ENCODE measurements at places on chromosomes 2 and 18. TPM values are rescaled to one million over a fixed set of nuclear protein-coding genes. Genes with fewer than 3 reads are reported as not detected.
A peak's percentile ranks its signal among the peaks of the same experiment; 100 is the strongest.

DNA sequence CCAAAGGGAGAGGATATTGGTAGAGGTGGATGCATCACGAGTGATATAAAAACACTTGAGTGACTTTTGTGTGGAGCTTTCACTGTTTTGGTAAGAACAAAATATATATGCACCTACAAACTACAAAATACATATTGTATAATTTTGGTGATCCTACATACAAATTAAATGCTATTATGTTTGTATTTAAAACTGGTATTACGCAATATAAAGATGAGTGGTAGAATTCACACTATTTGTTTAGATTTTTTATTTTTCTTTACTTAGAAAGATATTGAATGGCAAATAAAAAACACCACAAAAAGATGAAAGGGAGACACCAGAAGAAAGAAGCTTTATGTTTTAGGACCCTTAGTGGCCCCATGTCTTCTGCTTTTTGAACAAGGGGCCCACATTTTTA lies 770.7 kb upstream of the ID2 start:
- no peak for DNase-seq

Gene TDRD15
- total RNA-seq = not detected

GRCh38 chr2:126244937-126245336 lies 411.0 kb upstream of the GYPC start:
- DNase-seq = no peak

Gene LIPG
- total RNA-seq = 9.5 TPM

DNA sequence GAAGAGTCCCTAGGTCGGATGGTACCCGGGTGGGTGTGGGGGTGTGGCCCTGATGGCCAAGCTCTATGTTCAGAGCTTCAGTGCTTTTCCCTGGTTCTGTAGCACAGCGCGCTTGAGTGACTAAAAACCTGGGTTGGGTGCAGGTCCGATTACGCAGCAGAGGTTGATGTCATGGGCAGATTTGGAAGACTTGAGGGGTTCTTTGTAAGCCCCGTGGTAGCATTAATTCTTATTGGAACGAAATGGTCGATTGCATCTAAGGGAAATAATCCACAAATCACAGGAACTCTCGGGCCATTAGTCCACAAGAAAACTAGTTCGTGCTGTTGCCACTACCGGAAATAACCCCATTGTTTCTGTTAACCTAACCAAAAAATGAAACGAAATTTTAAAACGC lies 9.0 kb downstream of the HOXD8 start:
- no peak for DNase-seq

DNA sequence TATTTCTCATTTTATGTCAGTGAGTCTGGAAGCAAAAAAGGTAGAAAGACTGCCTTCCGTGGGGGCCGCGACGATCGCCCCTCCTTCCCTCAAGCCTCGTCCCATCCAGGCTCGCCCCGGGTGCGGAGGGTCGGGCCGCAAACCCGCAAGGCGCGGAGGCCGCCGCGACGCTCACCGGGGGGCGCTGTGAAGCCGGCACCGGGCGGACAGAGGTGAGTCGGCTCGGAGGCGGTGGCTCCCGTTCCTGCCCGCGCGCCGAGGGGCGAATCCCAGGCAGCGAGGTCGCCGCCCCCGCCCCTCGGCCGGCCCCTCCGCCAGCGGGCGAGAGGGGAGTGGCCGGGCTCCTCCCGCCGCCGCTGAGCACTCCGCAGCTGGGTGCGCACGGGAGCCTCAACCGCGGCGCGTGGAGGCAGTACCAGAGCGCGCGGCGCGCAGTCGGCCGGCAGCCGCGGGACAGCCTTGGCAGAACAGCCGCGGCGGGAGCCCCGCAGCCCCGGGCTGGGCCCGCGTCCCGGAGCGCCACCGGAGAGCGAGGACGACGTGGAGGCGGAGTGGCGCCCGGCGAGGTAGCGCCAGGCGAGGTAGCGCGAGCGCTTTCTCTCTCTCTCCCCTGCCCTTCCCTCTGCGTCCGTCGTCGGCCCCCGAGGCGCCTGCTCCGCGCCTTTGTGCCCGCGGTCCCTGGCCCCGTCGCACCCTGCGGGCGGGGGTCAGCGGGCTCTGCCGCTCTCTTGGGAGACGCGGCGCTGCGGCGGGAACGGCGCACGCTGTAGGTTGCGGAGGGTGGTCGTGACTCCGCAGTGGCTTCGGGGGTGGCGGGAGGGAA lies at the start of gene MYO1B:
MYO1B (plus strand) TSS at position 359 of the 823 bp plus-strand sequence. CDS start 31,492 bp downstream, outside the sequence.
- DNase-seq = peak; percentile 74

Gene LRRTM1
- total RNA-seq = not detected

Gene REL
- 9.0 TPM for total RNA-seq

DNA sequence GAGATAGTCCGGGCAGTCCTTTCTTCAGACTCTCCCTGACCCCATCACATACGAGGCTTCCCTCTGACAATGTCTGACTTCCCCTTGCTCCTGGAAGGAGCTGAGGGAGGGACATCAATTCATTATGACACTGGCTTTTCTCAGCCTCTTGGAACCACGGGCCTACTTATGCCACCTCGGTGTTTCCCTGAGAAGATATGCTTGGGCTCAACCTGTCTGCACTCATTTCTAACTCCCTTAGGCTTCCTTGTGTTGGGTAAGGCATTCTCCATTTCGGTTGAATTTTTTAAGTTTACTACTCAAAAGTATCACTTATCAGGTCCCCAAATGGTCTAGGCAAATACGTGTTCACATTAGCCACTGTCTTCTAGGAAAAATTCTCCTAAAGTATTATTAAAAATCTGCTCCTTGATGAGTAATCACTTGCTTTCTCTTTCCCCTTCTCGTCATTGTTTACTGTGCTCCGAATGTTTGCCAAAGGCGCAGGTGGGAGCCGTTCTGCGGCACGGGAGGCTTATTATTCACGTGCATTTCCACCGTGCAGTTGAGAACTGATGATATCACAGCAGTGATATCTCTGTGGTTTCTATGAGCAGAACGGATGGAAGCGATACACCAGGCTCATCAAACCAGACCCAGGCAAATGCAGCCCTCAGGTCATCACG lies 33.1 kb downstream of the ARL4C start:
- peak; percentile 91 for DNase-seq

DNA sequence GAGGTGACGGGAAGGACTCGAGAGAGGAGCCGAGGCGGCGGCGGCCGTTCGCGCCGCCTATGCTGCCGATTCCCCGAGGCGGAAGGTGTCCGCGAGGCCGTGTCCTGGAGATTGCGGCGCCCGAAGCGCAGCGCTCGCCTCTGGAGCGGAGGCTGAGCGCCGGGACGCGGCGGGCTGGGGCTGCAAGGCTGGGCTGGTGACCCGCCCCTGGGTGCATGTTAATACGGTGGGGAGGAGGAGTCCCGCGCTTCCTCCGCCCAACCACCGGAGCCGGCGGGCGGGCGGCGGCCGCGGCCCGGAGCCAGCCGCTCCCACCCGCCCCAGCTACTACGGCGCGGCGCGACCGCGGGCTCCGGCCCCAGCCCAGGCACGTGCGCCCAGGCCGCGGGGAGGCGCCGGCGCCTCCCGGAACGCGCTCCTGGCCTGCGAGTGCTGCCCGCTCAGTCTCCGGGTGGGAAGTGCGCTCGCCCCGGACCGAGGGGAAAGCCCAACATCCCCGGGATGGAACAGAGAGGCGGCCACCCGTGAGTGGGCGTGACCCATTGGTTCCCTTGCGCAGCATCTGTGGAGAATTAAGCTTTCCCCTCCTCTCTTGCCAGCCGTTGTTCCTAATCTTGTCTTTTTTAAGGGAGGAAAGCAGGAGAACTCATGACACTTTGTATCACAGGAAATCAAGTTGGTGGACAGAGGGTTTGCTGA lies at the start of gene DLGAP1:
DLGAP1 (minus strand) TSS at position 195 of the 699 bp plus-strand sequence.
- DNase-seq = peak; percentile 4

Gene EVX2
- total RNA-seq = not detected

Gene CHRND
- total RNA-seq = not detected

Gene LRRTM4
- not detected for total RNA-seq

Gene FSIP2
- 0.26 TPM for total RNA-seq

GRCh38 chr2:192932376-192932775 lies 737.6 kb upstream of the TMEFF2 start:
- DNase-seq = no peak

DNA sequence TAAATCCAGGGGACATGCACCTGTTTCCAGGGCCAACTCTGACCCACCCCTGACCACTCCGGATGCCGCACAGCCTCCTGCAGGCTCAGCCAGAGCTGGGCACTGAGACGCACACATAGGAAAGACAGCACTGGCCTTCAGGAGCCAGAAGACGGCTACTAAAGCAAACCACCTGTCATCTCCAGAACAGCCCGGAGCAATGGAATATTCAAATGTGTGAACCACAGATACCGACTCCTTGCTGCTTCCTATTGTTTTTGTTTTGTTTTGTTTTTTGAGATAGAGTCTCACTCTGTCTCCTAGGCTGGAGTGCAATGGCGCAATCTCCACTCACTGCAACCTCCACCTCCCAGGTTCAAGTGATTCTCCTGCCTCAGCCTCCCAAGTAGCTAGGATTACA lies 94.0 kb downstream of the LAMA1 start:
- no peak for DNase-seq

GRCh38 chr18:45667056-45667736 lies 51.9 kb downstream of the SLC14A2 start:
- no peak for DNase-seq

Gene IL1RN
- 71.9 TPM for total RNA-seq

DNA sequence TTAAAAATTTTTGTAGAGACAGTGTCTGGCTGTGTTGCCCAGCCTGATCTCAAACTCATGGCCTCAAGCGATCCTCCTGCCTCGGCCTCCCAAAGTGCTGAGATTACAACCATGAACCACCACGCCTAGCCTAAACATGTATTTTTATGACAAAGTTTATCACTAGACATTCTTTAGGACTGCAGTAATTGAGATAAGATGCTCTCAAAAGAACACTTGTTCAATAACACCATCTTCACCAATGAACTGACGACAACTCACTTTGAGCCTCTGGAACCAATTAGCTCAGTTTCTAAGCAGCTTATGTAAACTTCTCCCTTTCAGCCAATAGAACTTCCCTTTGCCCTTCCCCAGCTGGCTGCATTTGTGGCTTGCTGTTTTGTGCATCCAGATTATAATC lies 15.3 kb upstream of the PPP4R1 start:
- DNase-seq = no peak

Gene UGT1A5
- 0.26 TPM for total RNA-seq

Gene C2orf78
- not detected for total RNA-seq

Gene EFHD1
- not detected for total RNA-seq

GRCh38 chr2:187497858-187498463 lies 49.9 kb upstream of the CALCRL start:
- peak; percentile 25 for DNase-seq

Gene TRIM43
- total RNA-seq = under 0.01 TPM
